PC-3 (cell line): ENCODE measurements at places on chromosomes 2 and 18.

DNA sequence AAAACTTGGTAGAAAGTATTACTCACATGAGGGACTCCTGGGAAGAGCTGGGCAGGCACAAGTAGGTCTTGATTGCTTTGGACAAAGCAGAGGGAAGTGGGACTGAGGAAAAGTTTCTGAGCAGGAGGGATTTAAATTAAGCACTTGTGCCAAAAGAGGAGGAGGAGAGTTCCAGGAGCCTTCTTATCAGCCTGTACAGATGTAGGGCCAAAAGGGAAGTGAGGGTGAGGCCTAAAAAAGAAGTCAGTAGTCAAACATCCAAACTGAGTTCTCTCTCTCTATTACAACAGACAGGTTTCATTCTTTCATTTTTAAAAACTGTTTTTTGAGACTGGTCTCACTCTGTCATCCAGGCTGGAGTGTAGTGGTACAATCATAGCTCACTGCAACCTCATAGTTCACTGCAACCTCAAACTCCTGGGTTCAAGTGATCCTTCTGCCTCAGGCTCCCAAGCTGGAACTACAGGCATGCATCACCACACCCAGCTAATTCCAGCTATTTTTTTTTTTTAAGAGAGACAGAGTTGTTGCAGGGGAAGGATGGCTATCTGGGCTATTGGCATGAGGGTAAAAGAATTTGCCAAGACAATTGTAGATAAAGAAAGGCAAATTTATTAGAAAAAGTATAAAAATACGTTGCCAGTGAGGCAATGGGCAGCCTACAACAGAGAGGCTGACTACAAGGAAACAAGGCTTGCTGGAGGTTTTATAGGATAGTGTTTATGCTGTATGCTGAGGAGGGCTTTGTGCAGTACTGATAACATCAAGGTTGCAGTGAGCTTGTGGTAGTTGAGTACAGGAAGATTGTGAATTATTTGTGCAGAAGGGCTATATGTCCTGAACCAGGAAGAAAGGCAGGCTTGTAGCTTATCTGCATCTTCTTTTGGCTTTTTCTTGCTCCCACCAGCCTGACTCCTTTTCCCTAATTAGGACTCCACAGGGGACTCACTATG, 29.0 kb downstream of the CFAP210 start:
- DNase-seq: no peak

- DNase-seq: no peak
Observed at GRCh38 chr2:69306393-69306821, 80.6 kb downstream of the GFPT1 start.

- no peak for DNase-seq
Observed at GRCh38 chr2:45978302-45978859, 318.8 kb upstream of the EPAS1 start.

DNA sequence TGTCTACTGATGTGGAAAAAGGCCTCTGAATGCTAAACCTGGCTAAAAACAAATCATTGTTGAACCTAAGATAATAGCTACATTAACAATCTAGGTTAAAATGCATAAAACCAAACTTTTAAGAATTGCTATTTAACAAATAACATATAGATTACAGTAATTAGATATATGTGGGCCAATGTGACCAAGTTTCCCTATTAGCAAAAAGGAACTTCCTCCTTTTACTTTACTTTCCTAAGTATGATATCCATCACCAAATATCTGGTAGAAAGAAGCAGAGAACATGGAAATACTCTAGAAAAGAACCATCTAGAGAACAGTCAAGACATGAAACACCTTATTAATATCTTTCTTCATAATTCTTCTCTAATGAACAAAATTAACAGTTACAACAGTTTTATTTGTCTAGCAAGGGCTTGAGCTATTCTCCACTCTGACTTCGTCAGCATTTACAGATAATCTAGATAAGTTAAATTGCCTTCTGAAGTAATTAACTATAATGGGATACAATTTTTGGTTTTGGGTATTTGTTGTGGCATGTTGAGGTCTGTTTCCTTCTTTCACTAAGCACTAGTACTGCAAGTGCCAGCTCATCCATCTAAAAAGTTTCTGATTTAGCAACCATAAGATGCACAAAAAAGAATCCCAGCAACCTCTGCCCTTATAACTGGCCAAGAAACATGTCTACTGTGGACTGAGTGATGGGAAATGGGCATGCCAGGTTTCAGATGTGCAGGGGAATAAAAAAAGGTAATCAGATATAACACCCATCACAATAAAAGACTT, 53.3 kb downstream of the MEMO1 start:
- no peak for DNase-seq

GRCh38 chr2:200794143-200794542, 17.6 kb upstream of the BZW1 start:
- peak; percentile 65 for DNase-seq

GRCh38 chr2:134582547-134582899, 136.3 kb downstream of the TMEM163 start:
- no peak for DNase-seq

DNA sequence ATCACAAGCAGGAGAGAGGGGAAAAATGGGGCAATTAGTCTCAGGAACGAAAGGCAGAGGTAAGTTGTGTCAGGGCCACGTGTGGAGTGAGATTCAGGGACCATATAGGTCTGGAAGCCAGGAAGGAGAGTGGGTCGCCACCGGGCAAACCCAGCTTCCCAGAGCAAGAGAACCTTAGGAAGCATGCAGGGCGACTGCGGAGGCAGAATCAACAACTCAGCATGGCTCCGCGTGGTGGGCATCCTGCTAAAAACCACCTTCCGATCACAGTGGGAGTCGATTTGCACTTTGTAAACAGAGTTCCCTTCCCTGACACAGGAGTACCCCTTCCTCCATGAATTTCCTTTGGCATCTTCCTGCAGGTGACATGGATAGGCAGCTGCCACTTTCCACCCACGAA, 114.6 kb downstream of the TTC32 start:
- no peak for DNase-seq

- no peak for DNase-seq
Observed at GRCh38 chr2:25285265-25286024, 56.3 kb downstream of the DNMT3A start.

- DNase-seq: no peak
Observed at GRCh38 chr2:195031411-195031810, 625.6 kb upstream of the SLC39A10 start.

- no peak for DNase-seq
Observed at GRCh38 chr2:171393487-171393886, 40.3 kb downstream of the METTL8 start.

GRCh38 chr18:10258836-10259474, 195.5 kb upstream of the APCDD1 start:
- no peak for DNase-seq

DNA sequence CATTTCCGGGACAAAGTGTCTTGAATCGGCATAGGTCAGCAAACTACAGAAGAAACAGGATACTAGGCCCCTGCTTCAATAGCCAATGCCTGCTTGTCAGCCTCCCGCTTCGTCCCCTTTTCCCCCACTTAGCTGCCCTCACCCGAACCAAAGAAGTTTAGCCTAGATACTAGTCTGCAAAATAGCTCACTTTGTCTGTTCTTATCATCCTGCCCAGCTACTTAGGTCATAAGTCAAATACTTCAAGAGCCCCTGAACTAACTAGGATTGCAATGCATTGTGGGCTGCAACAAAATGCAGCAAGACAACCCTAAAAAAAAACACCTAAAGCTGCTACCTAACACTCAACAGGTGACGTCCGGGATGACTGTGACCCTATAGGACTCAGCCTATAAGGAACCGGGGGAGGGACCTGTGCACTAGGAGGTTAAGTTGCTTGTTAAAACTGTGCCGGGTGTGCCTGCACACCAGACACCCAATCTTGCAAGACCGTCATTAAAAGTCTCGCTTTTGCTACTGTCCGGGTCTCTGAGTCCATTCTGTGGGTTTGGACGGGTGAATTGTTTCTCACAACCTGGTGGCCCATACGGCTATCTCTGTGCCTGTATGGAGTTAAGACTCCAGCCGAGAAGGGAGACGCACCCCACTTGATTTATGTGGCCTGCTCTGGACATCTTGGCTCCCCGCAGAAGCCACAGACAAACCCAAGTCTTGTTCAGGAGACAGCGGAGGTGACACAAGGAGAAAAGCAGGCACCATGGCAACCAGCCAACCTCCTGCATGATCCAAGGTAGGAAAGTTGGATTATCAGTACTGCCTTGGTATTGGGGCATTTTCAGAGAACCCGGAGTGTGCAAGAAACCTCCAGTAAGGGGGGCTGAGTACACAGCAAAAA, 105.9 kb downstream of the HIBCH start:
- no peak for DNase-seq

DNA sequence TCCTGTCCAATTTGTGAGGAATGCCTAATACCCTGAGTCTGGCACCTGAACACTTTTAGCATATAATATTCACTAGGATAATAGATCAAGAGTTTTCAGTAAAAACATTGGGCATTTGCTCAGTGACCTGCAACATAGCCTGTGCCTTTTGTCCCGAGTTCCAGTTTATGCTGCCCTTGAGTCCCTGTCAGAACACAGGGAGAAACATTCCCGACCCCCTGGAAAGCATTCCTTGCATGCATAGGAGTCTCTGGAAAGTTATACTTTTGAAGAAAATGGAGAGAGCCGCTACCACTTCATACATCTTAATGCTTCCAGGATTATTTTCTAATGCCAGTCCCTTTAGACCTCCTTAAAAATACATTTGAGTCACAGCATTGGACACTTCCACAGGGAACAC, 107.3 kb downstream of the PLCL1 start:
- no peak for DNase-seq

DNA sequence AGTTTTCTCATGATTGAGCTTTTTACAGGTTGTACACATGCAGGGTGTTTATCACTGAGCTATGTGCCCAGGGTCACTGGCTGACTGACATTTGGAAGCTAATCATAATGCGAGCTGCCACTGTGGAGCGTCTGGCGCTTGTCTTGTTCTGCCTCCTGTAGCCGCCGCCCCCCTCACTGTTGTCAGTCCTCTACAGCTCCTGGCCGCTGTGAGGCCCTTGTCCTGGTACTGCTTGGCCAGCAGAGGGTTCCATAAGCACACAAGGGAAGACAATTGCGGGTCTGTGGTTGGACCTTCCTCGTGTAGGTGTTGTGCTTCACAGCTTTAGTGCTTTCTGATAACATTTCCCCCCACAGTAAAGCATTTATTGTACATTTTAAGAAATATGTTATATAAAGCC, 105.6 kb upstream of the LDLRAD4 start:
- peak; percentile 26 for DNase-seq

DNA sequence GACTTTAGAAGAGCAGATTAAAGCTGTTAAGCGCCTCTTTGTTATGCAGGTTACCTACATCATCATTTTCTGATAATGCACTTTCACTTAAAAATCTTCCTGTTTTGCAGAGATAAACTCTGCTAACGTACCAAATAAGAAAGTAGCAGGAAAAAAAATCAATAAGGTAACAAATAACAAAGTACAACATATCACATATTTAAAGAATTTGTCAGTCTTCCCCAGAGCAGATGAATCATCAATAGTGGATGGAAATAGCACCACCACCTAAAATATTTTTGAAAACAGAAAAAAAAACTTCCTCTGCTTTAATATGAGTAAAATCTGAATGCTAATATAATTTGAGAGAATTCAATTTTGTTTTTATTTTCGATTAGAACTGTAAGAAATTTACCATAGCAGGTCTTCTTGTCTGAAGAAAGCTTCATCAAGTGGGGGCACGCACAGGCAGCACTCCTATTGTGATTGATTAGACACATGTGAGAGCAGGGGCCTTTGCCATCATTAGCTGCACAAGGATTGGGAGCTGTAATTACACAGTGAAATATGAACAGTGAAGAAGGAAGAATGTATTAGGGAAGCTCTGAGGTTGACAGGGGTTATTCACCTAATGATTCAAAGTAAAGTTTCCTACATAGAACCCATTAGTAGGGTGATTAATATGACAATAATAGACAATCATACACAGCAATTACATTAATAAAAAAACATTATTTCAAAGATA, 1279.4 kb downstream of the LRP1B start:
- peak; percentile 7 for DNase-seq
